ENCODE measurements at places on chromosomes 1 and 21.

DNA sequence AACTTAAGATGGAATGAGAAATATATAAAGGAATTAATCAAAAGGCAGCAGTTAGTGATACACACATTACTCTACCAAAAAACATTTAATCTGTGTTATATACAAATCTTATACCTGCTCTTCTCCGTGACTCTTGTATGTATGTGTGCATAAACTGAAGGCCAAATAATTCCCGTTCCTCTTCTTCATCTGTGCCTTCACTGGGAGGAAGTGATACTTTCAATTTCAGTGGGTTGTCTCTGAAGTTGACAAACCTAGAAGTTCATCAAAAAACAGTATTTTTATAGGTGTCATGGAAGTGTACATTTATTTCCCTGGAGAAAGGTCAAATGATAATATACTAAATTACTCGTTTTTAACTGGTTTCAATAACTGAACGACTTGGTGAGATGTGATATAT lies 19.3 kb downstream of the TRMT13 start:
- no peak for DNase-seq

- DNase-seq = no peak
Observed at GRCh38 chr1:206566999-206567398, 45.3 kb downstream of the EIF2D start.

DNA sequence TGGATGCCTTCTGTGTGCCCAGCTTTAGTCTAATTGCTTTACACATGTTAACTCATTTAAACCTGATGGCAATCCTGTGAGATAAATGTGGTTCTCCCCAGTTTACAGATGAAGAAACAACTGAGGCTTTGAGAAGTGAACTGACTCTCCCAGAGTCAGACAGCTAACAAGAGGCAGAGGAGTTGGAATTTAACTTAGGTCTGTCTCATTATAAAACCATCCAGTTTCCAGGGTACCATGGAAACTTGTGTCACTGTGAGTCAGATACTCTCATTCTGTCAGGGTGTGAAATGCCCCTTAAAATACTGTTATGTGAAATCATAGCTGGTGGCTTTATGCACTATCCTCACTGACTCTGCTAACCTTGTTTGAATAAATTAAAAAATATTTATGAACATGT lies 206.6 kb downstream of the PBX1 start:
- no peak for DNase-seq

DNA sequence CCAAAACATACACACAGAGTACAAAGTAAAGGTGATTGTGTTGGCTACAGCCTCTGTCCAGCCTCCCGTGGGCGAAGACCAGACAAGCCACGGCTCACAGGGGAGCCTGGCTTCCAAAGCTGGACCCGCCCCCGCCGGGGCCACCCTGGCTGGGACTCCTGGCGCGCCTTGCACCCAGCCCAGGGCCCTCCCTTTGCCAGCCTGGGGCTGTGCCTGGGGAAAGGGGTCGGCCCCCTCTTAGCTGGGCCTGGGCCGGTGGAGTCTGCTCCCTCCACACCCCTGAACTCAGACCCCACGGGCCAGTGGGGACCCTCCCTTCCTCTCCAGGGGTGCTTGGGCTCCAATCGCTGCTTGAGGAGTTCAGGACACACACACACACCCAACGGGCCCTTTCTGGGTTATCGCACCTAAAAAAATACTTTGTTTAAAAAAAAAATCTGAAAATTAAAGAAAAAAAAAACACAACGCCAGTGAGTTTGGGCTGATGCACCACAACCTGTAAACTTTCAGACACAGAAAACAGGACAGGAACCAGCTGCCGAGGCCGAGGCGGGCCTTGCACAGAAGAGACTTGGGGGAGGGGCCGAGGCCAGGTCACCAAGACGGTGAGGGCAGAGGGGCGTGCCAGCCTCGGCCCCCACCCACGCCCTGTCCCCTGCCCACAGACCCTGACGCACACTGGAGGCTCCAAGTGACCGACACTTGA lies 56.3 kb downstream of the KCNAB2 start:
- no peak for DNase-seq

DNA sequence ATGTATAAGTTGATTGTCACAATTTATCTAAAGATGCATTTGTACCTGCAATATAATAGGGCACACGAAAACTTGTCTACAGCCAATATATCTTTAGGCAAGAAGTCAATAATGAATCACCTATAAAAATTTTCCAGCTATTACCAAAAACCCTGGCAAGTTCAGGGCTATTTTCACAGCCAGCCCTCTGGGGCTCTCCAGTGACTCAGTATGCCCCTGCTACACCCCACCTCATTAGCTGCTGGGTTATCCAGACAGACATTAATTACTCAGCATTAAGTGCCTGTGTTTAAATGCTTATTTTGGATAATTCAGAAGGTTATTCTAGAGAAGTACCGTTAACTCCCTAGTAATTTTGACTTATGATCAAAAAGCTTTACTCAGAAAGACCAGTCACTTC lies 220.2 kb downstream of the TBX15 start:
- no peak for DNase-seq

GRCh38 chr1:30698401-30698981 lies 24.9 kb downstream of the MATN1 start:
- no peak for DNase-seq

- no peak for DNase-seq
Observed at GRCh38 chr1:27057801-27058625, 45.4 kb upstream of the TENT5B start.

GRCh38 chr1:24870551-24871195 lies 59.4 kb downstream of the RUNX3 start:
- DNase-seq = no peak

DNA sequence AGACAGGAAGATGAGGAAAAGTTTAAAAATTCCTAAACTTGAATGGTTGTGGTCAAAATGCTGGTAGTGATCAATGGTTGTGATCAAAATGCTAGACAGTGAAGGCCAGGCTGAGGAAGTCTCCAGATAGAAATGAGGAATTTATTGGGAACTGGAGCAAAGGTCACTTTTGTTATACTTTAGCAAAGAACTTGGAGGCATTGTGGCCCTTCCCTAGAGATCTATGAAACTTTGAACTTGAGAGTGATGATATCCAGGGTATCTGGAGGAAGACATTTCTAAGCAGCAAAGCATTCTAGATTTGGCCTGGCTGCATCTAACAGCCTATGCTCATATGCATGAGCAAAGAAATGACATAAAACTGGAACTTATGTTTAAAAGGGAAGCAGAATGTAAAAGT lies 35.5 kb upstream of the RABGAP1L start:
- DNase-seq = no peak

DNA sequence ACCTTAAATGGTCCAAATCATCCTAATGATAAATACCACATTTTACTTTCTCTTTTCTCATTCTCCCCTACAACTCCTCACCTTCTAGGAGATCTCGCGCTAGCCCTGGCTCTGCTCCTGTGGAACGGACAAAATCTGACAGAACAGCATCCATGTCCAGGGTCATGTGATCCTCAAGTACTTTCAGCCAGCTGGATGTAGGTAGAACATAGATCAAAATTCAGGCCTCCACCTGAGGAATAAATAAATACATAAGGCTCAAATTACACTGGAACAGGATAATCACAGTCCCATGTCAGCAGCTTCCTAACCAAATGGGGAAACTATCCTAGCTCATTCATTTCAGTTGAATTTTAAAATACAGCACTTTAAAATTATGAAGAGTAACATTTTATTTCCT lies 33.2 kb downstream of the OTUD7B start:
- DNase-seq = no peak

- DNase-seq = no peak
Observed at GRCh38 chr1:51157395-51157794, 55.4 kb downstream of the C1orf185 start.

DNA sequence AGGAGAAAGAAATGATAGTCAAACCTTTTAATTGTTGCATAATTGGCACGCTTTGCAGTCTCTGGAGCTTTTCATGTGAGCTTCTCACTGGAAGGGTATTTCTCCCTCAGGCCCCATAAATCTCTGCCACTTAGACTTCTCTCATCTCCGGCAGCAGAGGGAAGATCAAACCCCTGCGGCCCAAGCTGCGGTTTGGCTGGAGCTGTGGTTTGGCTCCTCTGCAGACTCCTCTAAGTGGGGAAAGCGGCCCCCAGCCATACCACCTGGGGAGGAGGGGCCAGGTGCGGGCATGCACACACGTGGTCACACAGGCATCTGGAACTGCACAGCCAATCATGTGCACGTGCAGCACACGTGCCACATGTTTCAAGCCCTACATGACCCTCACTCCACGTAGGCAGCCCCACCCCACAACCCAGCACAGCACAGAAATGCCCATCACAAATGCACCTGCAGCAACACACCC lies 58.3 kb downstream of the UBE2T start:
- DNase-seq = peak; percentile 32

DNA sequence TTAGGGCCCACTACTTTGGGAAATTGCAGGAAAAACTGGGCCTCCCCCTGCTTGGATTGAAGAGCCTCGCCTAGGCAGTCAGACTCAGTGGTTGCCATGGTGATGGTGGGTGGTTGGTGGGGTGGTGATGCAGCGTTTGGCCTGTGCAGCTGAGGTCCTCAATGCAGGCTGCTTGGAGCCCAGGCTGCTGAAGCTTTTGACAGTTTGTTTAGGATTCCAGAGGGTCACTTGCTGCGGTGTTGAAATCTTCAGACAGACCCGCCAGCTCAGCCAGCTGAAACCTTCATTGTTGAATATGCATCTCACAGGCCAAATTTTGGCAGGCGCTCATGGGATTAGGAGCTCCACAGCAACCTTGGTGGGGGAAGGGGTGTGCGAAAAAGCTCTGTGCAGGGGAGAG lies 67.9 kb downstream of the CACNA1E start:
- no peak for DNase-seq

GRCh38 chr1:114080511-114081436 lies 72.9 kb downstream of the SYT6 start:
- no peak for DNase-seq

- no peak for DNase-seq
Observed at GRCh38 chr1:95426772-95427171, 192.8 kb downstream of the RWDD3 start.

- DNase-seq = no peak
Observed at GRCh38 chr1:6899621-6900020, 114.4 kb downstream of the CAMTA1 start.

GRCh38 chr1:219113261-219113660 lies 60.4 kb upstream of the LYPLAL1 start:
- DNase-seq = no peak

DNA sequence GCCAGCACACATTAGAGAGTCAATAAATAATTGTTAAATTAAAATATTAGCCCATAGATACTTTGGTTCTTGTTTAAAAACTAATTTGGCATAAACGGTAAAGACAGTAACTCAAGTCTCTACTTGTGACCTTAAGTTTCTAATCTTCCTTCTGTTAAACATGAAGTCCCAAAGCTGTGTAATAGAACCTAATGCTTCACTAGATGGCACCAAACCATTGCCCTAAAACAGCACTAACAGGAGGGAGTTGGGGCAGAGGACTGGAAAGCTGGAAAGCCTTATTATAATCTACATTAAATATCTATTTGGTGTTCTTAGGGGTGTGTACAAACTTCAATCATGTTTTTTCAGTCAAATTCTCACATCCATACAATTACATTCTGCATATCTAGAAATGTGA lies 176.7 kb downstream of the OLFM3 start:
- DNase-seq = no peak

GRCh38 chr21:36552434-36552785 lies 72.5 kb upstream of the CLDN14 start:
- no peak for DNase-seq

GRCh38 chr1:30716646-30717045 lies 6.7 kb downstream of the MATN1 start:
- DNase-seq = no peak

GRCh38 chr21:38955495-38955894 lies 149.8 kb downstream of the ETS2 start:
- no peak for DNase-seq

GRCh38 chr1:231679109-231679508 lies 52.5 kb downstream of the DISC1 start:
- no peak for DNase-seq

DNA sequence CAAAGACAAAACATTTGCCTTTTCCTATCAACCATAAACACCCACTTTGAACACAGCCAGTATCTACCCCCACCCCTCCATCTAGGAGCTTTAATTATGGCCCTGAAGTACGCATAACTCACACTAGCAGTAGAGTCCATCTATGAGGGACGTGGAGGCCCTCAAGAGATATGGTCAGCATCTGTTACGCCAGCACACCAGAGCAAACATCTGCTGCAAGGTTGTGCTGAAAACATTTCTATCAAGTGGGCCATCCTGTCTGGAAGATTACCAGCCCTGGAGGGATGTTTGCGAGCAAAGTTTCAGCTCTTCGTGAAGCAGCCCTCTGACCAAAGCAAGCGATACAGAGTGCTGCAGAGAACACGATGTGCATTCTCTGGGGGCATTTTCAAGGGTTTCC lies 74.6 kb downstream of the SLC45A1 start:
- no peak for DNase-seq

GRCh38 chr1:119739150-119739549 lies 27.4 kb downstream of the PHGDH start:
- no peak for DNase-seq

- no peak for DNase-seq
Observed at GRCh38 chr1:115173151-115173550, 83.8 kb upstream of the TSPAN2 start.

- no peak for DNase-seq
Observed at GRCh38 chr1:31787786-31788137, 23.6 kb upstream of the ADGRB2 start.

- DNase-seq = no peak
Observed at GRCh38 chr1:166703726-166704462, 135.4 kb upstream of the POGK start.

GRCh38 chr1:77888781-77889642 lies 588 bp downstream of the NEXN start:
- DNase-seq = peak; percentile 50

DNA sequence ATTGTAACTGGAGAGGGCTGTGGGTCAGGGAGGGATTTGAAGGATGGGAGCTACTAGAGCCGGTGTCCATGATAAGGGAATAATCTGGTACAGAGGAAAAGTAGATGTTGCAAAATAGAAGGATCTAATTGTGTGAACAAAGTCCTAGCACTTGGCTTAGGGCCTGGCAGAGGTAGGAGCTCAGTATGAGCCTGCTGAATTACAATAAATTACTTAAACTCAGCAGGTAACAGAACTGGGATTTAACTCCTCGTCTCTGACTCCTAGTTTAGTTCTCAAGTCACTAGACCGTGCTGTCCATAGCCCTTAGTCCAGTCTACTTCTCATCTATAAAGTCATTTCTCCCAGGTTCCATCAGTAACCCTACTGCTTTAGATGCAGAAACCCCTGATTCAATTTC lies 120.2 kb downstream of the LRRC53 start:
- DNase-seq = no peak

GRCh38 chr1:109712321-109712864 lies 342 bp downstream of the GSTM5 start:
- DNase-seq = no peak

GRCh38 chr1:26075421-26076144 lies 8.2 kb upstream of the TRIM63 start:
- no peak for DNase-seq

Data from activated T-cell treated with anti-CD3 and anti-CD28 coated beads, Interleukin-2, amount 50 U/mL, for 24 hours (primary cell).